ENCODE measurements at places on chromosomes 3 and 15.

DNA sequence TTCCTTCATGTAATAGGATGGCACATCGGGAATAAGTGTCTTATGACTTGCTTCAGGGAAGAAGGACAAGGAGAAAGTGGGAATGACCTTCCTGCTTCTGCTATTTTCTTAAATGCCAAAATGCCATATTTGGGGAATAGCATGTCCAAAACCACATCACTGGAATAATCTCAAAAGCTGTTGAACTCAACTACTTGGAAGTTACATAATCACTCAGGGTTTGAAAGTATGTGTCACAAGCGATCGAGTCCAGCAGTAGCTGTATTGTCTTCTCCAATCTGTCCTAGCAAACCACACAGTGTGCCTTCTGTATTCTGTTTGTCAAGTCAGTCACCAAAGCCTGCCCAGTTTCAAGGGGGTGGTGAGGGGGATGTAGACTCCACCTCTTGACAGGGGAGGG lies 58.3 kb upstream of the GADL1 start:
- DNase-seq = no peak

- no peak for DNase-seq
Measured at GRCh38 chr3:106263011-106263410, 394.2 kb upstream of the CBLB start.

- no peak for DNase-seq
Measured at GRCh38 chr3:140628606-140629005, 49.3 kb upstream of the TRIM42 start.

GRCh38 chr3:186722457-186722856 lies 5.3 kb downstream of the KNG1 start:
- no peak for DNase-seq

- DNase-seq = no peak
Measured at GRCh38 chr3:43215663-43216275, 70.6 kb upstream of the SNRK start.

GRCh38 chr15:43775411-43775965 lies 1.3 kb downstream of the ELL3 start:
- peak; percentile 29 for DNase-seq

GRCh38 chr3:194486540-194487288 lies at the start of gene ATP13A3:
Gene ATP13A3 (minus strand): TSS chr3:194487002. CDS start chr3:194462190, 24,812 bp downstream.
- peak; percentile 91 for DNase-seq

DNA sequence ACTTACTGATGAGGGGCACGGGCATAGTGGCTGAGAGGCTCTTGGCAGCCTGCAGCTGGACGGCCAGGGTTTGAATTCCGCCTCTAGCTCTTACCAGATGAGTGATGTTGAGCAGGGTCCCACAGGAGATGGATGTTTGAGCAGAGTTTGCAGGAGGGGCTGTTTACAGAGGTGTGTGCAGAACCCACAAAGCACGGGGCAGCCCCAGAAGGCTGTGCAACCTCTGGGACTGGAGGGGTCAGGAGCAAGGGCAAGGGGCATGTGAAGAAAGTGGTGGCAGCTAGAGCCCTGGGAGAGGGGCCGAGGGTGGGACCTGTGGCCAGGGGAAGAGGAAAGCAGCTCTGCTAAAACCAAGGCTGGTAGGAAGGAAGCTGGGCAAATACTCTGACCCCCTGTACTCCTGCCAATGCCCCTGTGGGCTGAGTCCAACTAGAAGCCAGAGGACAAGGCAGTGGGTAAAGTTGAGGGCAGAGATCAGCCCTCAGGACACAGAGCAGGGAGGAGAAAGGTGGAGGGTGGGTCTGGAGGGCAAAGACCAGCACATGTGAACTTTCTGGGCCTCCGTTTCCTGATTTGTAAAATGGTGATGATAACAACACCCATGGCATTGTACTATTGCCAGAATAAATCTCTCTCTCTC lies 53.9 kb upstream of the ITGA11 start:
- DNase-seq = no peak

GRCh38 chr3:88678747-88679146 lies 428.7 kb upstream of the EPHA3 start:
- no peak for DNase-seq

DNA sequence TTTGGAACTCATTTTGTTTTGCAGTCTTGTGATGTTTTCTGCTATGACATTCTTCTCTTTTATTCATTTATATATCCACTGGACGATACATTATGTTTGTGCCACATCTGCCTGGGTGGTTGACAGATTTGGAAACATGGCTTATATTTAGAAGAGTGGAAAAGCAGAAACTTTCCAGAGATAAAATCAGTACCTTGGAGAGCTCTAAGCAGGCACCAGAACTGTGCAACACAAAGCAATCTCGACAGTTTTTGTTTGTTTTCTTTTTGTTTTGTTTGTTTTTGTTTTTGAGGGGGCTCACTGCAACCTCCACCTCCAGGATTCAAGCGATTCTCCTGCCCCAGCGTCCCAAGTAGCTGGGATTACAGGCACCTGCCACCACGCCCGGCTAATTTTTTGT lies 45.5 kb downstream of the SYN2 start:
- no peak for DNase-seq

DNA sequence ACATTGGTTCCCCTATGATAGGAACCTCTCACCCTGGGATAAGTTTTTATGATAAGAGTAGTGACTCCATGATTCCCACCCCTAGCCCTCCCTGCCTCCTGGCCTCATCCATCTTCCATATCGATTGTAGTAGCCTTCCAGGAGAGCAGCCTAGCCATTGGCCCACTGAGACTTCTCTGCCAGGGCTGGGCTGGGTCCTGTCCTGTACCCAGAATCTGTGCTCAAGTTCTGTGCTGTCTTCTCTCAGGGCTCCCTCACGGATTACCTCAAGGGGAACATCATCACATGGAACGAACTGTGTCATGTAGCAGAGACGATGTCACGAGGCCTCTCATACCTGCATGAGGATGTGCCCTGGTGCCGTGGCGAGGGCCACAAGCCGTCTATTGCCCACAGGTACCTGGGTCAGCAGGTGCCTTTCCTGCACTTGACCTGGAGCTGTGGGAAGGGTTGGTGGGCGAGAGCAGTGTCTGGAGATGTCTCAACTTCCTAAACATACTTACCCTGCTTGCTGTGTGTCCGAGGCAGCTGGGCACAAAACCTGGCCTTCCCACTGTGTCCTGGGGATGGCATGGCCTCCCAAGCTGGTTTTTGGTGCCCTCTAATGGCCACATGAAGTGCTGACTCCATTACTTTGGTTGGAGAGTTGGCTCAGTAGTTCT lies 16.6 kb upstream of the EXOG start:
- DNase-seq = peak; percentile 70

GRCh38 chr3:153173758-153174516 lies 11.9 kb downstream of the RAP2B start:
- DNase-seq = no peak

DNA sequence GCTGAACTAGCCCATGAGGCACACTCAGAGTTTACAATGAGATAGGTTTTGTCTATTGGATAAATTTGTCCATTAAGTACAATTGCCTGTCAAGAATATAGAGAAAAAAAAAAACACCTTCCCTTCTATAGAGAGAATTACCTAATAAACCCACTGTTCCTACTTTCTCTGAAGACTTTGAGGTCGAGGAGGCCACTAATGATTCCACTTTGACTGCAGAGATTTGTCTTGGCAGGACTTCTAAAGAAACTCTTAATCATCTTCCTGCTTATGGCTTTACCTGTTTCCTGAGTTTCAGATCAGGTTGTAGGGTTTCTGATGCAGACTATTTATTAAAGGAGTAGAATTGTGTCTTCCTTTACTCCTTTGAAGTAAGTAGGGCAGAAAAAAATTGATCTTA lies 342.4 kb upstream of the KCNMB2 start:
- DNase-seq = no peak

GRCh38 chr3:156837115-156837514 lies 11.0 kb downstream of the LEKR1 start:
- no peak for DNase-seq

GRCh38 chr15:39860200-39860599 lies 59.9 kb downstream of the GPR176 start:
- DNase-seq = no peak

DNA sequence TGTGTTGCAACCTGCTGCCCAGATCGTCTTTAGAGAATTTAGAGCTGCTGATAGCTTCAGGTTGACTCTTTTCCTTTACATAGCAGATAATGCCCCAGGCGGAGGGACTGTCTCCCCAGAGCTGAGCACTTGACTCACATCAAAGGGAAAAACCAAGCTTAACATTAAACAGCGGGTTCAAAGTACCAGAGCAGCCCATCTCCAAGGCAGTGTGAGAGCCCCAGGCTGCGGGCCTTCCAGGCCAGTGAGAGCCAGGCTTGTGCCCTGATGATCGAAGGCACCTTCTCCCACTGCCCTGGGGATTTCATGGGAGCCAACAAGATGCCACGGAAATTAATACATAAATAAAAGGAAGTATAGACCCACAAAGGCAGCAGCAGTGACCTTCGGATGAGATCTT lies 275.6 kb downstream of the XXYLT1 start:
- DNase-seq = no peak

- DNase-seq = no peak
Measured at GRCh38 chr3:132202586-132202985, 114.6 kb upstream of the ACP3 start.

DNA sequence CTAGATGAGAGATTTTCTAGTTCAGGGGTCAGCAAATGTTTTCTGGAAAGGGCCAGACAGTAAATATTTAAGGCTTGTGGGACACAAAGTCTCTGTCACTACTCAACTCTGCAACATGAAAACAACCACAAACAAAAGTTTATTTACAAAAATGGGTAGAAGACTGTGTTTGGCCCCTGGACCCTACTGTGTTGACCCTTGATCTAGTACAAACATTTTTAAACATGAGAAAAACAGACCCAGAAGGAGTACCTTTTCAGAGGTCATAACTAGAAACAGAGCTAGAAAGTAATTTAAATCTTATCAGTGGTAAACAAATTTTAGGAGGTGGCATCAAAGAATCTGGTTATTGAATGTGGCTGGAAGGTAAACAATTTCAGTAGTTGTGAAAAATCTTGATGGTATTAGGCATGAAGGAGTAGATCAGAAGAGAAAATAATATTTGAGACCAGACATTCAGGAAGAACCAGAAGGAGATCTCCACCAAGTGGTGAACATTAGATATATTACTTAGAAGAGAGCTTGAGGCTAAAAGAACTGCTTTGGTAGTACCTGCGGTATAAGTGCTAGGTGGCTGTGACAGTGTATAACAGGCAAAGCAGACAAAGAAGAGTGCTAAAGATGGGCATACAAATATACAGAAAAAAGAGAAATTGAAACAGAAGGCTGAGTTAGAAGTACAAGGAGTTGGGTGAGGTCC lies 101.7 kb downstream of the NR1I2 start:
- DNase-seq = no peak

DNA sequence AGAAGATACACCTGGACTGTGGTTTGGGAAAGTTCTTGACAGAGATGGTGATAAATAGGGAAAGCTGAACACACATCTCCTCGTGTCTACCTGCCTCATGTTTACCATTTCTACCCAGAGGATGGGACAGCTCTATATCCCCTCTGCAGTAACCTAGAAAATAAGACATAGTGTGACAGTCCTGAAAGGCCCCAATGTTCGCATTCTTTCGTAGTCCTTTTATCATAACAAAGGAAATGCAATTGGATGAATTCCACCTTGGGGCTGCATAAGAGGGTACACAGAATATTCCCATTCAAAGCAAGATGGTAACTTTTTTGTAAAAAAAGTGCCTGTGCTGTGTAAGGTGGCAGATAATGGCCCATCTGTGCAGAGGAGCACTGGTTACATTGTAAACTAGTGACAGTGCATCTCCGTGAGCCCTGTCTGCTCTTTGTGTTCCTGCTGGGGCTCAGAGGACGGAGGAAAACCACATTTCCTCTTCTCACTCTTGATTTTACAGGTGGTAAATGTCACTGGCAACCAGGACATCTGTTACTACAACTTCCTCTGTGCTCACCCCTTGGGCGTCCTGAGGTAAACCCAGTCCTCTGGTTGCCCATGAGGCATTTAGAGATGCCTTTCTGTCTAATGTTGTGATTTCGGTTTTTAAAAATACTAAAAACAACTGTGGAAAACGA lies 74.3 kb downstream of the SIDT1 start:
- DNase-seq = no peak

DNA sequence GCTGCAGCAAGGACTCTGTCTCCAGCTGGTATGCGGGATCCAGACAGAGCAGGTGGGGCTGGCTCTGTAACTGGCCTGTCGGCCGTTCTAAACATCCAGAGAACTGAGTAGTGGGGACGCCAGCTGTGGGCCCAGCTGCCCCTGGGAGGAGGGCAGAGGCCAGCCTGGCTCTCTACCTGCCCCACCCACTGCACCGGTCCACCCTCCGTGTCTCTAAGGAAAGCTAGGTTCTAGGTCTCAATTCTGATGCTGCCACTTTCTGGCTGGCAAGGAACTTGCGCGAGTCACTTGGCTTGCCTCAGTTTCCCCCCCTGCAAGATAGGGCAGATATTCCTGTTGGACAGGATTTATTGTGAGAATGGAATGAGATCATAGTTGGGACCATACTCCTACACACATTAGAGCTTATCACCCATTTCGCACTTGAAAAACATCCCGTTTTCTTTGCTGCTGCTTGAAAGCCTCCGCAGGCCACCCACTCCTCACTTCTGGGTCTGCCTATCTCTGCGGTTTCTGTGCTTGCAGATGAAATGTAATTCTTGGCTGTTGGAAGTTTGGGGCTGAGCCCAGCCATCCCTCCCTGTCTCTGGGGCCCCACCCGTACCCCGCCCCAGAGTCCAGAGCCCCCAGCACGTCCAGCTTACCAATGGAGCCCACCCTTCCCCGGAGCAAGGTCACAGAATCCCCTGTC lies 65.8 kb downstream of the IQSEC1 start:
- no peak for DNase-seq

DNA sequence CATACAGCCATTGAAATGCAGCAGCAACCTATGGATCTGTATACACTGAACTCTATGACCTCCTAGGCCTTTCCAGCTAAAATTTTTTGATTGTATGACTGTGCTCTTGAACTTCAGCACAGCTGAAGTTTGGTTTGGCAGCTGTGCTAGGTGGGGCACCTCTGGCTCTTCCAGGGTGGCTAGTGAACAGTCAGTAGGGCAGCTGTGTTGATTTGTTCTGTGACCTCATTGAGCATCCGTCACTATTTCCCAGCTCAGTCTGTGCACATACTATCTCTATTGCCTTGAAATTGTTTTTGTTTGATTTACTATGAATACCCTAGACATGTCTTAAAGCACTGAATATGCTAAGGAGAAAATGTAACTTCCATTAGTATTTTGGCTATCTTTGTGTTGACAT lies 363.2 kb upstream of the NAALADL2 start:
- no peak for DNase-seq

- DNase-seq = no peak
Measured at GRCh38 chr3:141086188-141086587, 35.0 kb downstream of the SPSB4 start.
